CD4-positive, alpha-beta T cell treated with Interleukin-21 for 1 hour (primary cell): ENCODE measurements at places on chromosomes 12 and 14.
A peak's percentile ranks its signal among the peaks of the same experiment; 100 is the strongest.

GRCh38 chr14:88793259-88793625, 489 bp upstream of the EML5 start:
- DNase-seq, result no peak

- no peak for DNase-seq
Measured at GRCh38 chr14:29529418-29529817, 398.2 kb downstream of the PRKD1 start.

- DNase-seq, result no peak
Measured at GRCh38 chr14:104366931-104367865, 212.4 kb upstream of the C14orf180 start.

DNA sequence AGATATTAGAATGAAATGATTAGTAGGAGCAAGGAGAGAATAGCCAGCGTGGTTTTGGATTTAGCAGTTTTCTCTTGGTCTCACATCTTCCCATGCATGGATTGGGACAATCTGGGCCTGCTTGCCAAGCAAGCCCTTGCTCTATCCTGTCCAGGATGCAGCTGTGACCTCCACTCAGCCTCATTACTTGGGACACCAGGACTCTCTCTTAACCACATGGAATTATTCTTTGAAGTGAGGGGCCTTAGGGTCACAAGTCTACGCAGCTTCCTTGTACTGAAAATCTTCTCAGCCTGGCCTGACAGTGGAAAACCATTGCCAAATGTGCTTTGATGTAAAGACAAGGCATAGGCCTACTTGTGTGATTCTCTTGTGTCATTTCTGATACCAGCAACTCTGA, 28.0 kb upstream of the DCN start:
- no peak for DNase-seq

GRCh38 chr14:61331992-61332657, 10.7 kb downstream of the PRKCH start:
- no peak for DNase-seq

GRCh38 chr12:591167-592023, 71.8 kb downstream of the NINJ2 start:
- no peak for DNase-seq

DNA sequence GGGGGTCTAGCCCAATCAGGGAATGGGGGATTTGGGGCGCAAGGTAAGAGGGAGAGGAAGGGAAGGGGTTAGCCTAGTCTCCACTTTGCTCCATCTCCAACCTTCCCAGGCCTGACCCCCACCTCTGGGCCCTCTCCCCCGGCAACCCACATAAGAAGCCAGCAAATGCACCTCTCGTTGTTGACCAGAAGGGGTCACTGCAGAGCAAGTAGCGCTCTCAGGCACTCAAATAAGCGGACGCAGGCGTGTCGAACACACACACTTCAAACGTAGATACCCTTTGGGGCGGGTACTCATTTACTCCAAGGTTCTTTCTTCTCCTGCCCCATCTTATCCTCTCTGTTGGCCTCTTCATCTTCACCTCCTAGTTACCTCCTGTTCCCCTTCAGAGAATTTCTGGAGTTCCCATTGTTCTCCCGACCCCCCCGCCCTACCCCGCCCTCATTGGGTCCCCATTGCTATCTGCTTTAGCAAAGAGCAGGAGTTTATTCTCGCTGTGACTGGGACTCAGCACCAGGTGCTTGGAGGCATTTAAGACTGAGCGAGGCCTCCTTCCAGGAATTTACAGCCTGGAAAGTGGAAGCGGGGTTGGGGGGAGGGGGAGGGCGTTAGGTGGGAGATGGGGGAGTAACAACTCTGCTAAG, 1.5 kb upstream of the SRRM4 start:
- DNase-seq, result peak; percentile 7

DNA sequence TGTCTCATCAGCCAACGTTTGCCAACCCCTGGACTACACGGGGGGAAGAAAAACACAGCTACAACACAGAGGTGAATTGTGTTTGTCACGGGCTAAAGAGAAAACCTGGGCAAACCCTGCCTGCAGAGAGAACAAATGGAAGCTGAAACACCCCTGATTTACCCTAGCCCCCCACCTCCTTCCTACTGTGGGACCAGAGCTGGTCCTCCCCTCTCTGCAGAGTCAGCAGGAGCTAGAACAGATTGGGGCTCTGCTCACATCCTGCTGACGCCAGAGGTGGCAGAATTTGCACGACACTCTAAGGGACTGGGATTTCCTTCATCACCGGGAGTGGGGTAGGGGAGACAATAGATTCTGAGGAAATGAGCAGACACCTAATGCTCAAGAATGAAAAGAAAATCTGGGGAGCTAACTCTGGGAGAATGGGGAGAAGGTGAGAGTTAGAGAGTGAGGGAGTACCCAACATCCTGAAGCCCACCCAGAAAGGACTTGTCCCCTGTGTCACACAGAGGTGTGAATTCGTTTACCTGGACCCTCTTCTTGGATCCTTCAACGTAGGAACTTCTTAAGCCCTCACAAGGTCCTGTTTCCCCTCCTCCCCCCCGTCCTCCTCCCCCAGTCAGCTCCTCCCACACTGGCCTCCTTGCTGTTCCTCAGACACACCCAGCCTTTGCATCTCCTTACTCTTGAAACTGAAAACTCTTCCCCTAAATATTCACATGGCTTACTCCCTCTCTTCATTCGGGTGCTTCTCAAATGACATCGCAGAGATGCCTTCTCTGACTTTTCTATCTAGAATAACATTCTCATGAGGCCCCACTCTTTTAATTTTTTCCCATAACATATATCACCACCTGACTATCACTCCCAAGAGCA, 26.2 kb upstream of the CDKN3 start:
- no peak for DNase-seq

GRCh38 chr14:101876555-101876938, 87.8 kb upstream of the DYNC1H1 start:
- DNase-seq, result peak; percentile 80

DNA sequence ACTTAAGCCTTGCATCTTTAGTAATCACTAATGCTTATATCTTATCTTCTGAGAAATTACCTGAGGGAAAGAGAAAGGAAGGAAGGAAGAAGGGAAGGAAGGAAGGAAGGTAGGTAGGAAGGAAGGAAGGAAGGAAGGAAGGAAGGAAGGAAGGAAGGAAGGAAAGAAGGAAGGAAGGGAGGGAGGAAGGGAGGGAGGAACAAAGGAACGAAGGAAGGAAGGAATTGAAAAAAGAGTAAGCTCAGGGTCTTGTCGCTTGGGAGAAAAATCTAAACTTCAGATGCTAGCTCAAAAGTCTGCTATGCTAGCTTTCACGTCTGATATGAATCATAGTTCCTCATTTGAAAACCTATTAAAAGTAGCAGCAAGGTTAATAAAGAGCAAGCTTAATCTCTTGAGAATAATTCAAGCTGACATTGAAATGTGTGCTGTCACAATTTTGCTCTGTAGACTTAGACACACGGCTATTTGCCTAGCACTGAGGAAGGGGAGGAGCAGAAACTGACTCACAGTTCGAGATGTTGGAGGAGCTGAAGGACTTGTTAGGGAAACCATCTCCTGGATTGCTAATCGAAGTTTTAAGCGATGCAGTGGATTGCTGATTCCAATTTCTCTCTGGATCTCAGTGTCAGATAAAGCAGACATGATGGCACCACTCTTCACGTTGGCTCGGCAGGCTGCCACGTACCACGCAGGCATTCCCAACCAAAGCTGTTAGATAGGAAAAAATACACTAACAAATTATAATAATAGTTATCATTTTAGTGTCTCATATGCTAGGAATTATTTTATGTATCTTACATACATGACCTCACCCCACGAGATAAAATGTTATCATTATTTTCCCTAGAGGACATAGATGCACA, 216.7 kb downstream of the ACSS3 start:
- DNase-seq, result no peak

DNA sequence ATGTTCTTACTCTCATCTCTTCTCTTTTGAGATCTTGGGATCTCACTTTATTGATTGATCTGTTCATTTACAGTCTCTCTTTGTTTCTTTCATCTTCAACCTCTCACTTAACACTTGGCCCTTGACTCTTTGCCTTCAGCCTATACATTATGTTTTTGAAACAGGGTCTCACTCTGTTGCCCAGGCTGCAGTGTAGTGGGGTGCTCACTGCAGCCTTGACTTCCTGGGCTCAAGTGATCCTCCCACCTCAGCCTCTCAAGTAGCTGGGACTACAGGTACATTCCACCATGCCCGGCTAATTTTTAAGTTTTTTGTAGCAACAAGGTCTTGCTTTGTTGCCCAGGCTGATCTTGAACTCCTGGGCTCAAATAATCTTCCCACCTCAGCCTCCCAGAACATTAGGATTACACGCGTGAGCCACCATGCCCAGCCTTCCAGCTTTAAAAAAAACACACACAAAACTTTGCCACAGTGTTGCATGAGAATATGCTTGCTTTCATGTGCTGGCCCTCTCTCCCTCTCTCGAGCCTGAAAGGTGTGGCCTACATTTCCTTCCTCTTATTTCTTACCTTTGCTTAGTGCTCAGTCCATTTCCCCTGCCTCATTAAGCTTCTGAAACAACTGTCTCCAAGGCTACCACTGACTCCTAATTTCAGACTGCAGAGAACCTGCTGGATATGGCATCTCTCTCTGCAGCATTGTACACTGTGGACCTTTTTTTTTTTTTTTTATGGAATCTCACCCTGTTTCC, 9.9 kb downstream of the DIP2B start:
- no peak for DNase-seq

- no peak for DNase-seq
Measured at GRCh38 chr14:89503431-89503996, 86.5 kb upstream of the FOXN3 start.

DNA sequence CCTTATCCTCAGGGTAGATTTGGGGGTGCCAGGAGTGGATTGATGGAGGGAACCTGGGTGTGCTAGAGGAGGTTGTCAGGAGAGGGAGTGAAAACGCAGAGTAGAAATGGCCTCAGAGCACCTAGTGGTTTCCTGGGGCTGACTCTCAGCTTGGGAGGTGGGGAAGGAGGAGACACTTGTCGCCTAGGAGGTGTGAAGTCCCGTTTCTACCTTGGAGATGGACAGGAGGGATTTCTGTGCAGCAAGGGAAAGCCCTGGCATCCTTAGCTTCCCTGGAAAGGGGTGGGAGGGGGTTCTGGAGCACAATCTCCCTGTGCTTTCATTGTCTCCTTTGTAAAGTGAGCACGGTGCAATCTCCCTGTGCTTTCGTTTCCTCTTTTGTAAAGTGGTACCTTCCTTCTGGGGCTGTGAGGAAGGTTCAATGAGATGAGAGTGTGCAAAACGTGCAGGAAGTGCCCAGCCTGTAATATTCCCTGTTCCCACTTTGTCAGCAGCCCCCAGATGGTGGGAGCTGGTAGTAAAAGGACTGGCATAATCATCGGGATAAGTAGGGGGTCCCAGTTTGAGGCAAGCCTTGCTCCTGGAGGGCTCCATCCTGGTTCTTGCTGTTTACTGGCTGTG, 1.6 kb downstream of the OAS3 start:
- no peak for DNase-seq

GRCh38 chr12:116990971-116991966, 80.5 kb downstream of the FBXW8 start:
- no peak for DNase-seq

DNA sequence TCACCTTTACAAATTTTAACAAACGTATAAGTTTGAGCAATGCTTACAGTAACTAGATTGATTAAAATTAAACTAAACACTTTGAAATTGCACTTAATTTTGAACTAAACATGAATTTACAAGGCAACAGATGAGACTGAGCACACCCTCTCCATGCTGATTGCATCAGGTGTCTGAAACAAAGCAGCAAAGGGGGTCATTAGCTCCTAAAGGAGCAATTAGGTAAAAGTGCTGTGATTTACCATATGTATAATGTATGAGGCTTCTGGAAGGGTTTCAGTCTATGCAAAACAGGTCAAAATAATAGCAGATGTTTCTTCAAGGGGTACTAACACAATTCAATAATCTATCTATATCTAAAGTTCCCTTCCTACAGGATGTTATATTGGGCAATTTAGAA, 98.8 kb upstream of the LMNTD1 start:
- no peak for DNase-seq

DNA sequence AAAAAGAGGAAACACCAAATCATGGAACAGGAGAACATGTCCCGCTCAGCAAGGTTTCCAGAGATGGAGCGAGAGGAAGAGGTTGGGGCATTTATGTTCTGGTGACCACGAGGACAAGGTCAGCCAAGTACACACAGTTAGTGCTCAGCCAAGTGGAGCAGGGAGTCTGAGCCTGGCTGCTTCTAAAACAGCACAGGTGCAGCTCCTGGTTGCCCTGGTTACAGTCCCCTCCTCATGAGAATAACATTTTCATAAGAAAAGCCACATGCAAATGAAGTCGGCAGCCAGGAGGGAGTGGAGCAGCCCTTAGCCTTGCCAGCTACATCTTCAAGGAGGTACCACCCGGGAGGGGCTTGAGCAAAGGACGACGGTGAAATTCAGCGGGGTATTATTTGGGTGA, 81.8 kb downstream of the NOS1 start:
- DNase-seq, result no peak

GRCh38 chr14:65686761-65687160, 274.2 kb downstream of the FUT8 start:
- DNase-seq, result no peak

DNA sequence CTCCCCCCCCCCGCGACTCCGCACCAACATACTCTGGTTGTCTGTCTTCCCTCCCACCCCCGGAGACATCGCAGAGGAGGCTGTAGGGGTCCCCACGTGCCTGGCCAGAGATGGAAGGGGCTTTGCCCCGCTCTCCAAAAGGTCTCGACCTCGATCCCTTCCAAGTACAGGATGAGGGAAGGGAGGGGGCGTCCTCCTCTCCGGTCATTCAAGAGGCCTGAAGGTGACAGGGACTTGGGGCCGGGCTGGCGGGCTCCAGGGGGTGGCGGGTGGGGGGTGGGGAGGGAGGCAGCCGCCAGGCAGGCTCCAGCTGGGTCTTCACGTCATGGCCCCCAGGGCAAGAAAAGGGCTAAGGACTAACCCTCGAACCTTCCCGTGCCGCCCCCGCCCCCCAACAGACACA, 15.1 kb downstream of the TBX3 start:
- DNase-seq, result no peak

DNA sequence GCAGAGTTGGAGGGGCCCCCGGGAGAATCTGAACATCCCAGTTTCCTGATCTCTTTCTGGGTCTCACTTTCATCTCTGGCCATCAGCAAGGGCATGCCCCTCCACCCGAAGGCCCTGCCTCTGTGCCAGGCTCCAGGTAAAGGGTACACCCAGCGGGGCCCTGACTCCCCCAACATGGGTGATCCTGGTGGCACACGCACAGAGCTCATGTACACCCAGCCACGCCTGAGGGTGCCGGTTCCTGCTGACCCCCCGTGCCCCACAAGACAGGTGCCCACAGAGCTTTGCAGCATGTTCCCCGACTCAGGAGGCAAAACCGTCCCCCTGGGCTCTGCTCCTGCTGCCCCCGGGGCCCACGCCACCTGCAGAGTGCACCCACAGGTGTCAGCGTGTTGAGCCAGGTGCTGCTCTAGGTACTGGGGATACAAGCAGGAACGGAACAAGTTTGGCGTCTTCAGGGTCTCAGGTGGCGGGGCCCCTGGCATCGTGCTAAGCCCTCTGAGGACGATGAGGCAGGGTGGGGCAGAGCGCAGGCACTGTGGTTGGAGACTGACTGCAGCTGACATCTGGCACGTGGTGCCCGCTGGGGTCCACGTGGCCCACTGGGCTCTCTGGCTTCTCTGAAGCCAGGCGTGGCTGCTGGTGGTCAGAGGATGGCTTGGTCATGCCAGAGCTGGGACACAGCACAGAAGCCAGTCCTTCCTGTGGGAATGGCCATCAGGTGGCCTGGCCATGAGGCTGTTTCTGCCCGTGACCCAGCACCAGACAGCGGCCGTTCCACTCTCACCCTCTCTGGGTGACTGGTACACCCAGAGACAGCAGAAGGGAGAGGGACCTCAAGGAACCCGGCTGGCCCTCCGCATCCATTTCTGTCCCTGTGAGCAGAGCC, 13.8 kb downstream of the BAG5 start:
- no peak for DNase-seq

GRCh38 chr14:73612339-73613045, at the start of gene ACOT6:
Gene ACOT6, plus strand, starts transcription at chr14:73612517. Its CDS starts 55 bp downstream, at chr14:73612572.
- DNase-seq, result peak; percentile 69

- no peak for DNase-seq
Measured at GRCh38 chr12:3186546-3187215, 109.5 kb downstream of the TSPAN9 start.
